GM04503 (cell line): ENCODE measurements at places on chromosomes 12 and 14.

DNA sequence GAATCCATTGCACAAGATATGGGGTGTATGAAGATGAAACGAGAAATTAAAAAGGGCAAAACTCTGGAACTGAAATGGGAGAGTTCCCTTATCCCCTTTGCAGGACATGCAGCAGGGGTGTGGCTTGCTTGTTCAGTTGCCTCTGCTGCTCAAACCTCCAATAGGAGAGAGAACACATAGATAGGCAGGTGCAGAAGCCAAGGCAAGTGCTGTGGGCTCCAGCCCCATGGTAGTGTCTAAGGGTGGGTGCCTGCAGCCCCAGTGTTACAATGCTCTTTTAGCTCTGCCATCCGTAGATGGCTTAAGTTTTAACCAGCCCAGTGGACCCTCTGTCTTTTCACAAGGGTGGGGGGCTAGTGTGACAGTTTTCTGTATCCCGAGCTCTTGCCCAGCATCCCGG, 69.7 kb downstream of the CMAS start:
- no peak for DNase-seq

DNA sequence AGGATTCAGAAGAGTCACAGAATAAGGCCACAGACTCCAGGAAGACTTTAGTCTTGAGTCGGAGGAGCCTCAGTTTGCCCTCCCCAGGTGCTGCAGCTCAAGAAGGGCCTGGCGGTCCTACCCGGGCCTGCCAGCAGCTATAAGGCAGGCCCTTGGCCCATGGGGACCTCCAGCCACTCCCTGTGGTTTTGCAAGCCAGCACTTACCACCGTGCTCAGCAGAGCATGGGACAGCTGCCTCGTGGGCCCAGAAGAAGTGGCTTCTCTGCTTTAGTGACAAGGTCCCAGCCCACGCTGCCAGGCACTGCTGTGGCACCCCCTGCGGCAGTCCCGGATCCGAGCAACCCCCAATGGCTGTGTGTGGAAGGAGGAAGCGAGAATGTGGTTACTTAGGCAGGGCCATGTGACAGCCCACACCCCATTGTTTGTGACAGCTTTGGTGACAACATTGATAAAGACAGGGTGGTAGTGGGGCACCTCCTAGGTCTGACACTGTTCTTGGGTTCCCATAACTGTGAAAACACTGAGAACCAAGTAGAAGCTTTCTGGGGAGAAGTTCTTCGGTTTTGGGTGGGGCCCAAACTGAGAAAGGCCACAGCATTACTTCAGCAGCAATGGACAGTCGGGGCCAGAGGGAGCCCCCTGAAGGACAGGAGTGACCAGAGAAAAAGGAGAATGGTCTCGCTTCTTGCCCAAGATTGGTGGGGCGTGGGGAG, at the start of gene SELPLG:
Gene SELPLG (minus strand): TSS at position 361 of the 715 bp plus-strand sequence. CDS start 9,587 bp downstream, outside the sequence.
- DNase-seq = no peak

- DNase-seq = no peak
Measured at GRCh38 chr12:107468182-107468581, 217.4 kb upstream of the PWP1 start.

DNA sequence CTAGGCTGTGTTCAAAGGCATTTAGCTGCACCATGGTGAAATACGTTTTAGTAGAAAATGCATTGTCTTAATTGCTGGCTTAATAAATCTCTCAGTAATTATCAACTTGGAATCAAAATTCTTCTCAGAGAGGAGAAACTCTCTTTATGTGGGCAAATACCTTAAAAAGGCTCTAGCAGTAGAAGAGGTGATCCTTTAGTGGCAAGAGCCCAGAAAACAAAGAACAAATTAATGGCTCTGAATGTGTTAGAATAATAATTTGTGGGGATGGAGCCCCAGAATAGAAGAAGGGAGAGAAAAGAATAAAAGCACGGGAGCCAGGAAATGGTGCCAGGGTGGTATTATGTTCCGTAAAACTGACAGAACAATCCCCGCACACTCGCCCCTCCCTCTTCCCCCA, 14.8 kb downstream of the TSPAN8 start:
- DNase-seq = no peak

DNA sequence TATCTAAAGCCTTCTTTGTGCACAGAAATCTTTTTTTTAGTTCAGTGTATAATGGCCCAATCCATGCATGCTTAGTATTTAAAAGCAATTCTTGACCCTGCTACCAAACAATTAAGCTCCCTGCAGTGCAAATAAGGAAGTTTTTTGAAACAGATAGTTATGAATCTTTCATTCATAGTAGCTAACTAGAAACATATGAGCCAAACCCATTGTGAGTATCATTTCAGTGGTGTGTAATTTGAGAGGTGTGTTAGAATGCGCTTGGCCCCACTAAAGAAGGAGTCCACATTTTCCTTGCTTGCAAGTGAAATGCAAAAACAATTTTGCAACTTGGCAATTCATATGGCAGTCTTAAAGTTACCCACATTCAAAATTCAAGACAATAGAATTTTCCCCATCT, 14.4 kb downstream of the EPS8 start:
- DNase-seq = no peak

DNA sequence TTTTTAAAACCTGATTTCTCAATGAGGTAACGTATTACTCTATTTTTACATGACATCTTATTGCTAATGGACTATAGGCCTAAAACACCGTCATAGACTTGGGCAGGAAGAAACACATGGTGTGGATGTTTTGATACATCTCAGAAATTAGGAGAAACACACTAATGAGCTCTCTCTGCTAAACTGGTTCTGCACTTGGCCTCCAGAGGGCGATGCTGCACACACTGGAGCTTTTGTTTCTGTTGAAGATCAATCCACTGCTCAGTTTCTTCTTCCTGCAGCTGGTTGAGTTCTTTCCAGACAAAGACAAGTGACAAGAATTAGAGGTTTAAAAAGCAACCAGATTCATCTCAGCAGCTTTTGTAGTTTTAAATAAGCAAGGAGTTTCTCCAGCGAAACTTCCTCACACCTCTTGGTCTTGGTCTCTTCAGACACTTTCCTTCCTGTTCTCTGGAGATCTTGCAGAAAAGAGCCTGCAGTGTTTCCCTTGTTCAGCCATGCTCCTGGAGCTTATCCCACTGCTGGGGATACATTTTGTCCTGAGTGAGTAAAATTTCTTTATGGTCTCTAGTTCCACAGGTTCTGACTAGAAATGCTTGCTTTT, 178.5 kb upstream of the OR4E1 start:
- DNase-seq = no peak

- DNase-seq = no peak
Measured at GRCh38 chr12:32773691-32774090, 18.0 kb upstream of the YARS2 start.

GRCh38 chr12:67911275-67911600, 78.0 kb upstream of the IFNG-AS1 start:
- DNase-seq = no peak

DNA sequence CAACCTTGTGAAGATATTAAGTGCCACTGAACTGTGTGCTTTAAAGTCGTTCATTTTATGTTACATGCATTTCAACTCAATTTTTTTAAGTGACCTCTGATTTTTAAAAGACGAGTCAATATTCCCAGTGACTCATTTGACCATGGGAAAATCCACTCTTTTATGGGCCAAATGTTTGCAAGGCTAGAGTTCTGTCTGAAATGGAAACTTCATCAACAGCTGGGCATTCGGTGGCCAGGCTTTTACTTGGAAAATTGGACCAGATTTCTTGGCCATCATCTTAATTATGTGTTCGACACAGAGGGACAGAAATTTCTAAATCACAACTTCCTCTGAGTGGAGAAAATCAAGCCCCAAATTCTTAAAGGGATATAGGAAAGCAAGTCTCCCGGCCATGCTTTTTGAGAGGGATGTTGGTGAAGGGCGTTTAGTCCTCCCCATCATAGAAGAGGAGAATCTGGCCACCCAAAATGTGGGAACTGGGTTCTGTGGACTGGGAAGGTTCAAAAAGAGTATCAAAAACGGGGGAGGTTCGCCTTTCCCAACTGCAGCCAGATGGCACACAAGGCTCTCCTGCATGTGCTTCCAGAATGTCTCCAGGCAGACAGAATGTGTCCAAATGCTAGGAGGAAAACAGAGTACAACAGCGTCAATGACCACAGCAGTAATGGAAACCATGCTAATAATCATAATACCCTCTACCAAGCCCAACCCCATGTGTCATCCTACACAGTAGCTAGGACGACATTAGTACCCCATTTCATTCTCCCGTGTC, 40.9 kb upstream of the FZD10 start:
- DNase-seq = no peak

- no peak for DNase-seq
Measured at GRCh38 chr12:94184995-94185719, 36.8 kb downstream of the PLXNC1 start.

DNA sequence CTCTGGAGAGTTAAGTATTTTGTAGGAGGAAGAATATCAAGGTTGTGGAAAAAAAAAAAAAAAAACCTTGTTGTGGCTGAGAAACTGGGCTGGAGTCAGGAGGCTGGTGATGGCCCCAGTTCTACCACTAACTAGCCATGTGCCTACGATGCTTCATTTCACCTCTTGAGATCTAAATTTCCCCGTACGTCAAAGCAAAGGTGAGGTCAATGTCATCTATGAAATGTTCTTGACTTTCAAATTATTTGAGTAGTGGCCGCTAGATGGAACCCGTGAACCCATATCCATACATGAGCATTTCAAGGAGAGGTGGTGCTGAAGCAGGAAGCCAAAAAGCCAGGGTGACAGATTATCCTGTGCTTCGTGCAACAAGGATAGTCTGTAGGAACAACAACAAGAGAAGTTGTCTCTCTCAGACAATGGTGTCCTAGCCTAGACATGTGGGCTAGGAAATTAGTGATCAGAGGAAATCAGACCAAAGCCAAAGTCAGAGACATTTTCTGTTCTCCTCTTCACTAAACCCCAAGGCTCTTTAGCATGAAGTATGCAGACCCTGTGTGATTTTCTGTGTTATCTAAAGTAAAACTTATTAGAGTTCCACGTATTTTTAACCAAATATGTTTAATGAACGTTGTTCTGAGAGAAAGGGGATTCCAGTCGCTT, 95.5 kb upstream of the ETV6 start:
- no peak for DNase-seq

DNA sequence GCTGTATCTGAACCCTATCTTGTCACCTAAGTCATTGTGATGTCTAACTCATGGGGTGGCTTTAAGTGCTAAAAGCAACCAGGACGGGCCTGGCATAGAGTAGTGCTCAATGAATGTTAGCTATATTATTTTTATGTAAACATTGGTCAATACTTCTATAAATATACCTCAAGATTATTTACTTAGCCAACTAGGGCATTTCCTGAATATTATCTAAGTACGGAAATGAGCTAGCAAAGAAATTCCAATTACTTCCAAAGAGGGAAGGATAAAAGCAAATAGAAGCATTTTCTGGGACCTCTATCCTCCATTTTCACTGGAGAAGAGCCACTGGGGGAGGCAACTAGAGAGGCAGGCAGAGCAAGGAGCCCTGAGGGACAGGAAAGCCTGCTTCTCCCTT, 20.6 kb downstream of the CCDC92 start:
- no peak for DNase-seq

GRCh38 chr14:23115039-23115731, 3.9 kb downstream of the CEBPE start:
- peak; percentile 96 for DNase-seq

DNA sequence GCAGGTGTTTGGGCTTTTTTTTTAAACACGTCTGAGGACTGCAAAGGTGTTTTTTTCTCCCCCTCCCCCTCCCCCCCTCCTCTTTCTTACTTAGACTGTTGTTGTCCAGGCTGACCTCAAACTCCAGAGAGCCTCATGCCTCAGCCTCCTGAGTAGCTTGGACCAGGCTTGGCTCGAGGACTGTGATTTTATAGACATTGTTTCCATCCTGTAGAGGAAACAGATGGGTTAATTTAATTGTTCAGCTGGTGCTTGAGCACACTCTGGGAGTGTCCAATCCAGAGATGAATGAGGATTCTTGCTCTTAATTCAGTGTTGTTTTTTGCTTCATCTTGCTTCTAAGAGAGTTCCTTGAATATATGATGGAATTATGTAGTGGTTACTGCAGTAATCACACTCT, 42.1 kb downstream of the RASSF3 start:
- no peak for DNase-seq
